Activated gamma-delta T cell treated with Interleukin-2 at 50 U/mL for 16 hours (primary cell): ENCODE measurements at places on chromosomes 12 and 14.
A peak's percentile ranks its signal among the peaks of the same experiment; 100 is the strongest.

- no peak for DNase-seq
These were observed 151.0 kb downstream of the SRGAP1 start for GRCh38 chr12:63995512-63995911.

DNA sequence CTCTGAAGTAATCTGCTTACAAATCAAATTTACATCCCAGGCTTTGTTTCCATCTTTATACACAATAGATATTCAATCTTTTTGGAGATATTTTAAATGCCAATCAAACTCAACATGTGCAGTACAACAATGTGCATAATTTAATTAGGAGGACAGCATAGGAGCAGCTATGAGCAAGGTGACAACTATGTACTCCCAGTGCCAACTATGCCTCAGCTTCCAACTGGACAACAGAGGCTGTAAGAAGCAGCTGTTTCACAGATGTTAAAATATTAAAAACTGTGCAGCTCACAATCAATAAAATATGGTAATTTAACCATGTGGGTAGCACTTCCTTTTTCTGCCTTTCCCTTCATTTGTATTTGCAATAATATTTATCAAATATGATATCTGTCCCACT is 99.9 kb downstream of the ST8SIA1 start:
- no peak for DNase-seq

DNA sequence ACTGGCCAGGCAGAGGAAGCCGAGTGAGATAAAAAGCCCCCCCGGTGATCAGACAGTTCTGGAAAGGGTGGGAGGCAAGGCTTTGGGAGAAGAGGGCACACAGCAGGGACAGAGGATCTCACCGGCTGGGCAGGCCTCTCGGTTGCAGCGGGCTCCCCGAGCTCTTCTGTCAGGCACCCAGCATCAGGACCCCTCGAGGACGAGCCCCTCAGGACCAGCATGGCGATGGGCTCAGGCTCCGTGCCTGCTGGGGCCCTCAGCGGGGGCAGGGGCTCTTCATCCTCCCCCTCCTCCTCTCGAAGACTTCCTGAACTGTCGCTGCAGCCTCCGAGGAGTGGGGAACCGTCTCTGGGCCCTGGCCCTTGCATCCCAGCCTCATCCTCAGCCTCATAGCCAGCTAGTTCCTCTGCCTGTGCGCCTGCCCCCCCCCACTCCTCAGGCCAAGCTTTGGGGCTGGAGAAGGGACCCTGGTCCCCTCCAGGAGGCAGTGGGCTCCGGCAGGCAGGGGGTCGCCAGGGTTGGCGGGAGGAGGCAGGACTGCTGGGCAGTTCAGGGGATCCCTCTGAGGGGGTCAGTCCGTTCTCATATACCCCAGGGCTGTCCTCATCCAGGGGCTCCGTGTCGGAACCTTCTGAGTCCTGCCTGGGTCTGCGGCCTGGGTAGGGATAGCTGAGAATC is 3.4 kb upstream of the AP1G2 start:
- DNase-seq = no peak

GRCh38 chr14:98375566-98375965 is 896.4 kb downstream of the BCL11B start:
- DNase-seq = no peak

DNA sequence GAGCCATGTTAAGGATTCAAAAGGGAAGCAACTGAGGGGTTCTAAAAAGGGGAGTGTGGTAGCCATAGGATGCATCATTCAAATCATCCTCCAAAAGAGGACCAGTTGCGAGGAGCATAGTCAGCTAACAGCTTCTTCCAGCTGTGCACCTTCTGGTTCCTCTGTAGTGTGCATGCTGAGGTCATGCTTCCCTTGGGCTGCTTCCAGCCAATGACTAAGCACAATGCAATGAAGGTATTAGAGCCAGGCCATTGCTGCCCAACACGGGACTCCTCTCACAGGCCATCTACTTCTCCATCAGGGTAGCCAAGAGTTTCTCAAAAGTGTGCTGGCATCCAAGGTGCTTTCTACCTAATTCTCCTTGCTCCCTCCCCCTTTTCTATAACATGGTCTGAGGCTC is 69.2 kb upstream of the ARID2 start:
- no peak for DNase-seq

- DNase-seq = peak; percentile 3
These were observed 58.2 kb downstream of the BEGAIN start for GRCh38 chr14:100528962-100529560.

DNA sequence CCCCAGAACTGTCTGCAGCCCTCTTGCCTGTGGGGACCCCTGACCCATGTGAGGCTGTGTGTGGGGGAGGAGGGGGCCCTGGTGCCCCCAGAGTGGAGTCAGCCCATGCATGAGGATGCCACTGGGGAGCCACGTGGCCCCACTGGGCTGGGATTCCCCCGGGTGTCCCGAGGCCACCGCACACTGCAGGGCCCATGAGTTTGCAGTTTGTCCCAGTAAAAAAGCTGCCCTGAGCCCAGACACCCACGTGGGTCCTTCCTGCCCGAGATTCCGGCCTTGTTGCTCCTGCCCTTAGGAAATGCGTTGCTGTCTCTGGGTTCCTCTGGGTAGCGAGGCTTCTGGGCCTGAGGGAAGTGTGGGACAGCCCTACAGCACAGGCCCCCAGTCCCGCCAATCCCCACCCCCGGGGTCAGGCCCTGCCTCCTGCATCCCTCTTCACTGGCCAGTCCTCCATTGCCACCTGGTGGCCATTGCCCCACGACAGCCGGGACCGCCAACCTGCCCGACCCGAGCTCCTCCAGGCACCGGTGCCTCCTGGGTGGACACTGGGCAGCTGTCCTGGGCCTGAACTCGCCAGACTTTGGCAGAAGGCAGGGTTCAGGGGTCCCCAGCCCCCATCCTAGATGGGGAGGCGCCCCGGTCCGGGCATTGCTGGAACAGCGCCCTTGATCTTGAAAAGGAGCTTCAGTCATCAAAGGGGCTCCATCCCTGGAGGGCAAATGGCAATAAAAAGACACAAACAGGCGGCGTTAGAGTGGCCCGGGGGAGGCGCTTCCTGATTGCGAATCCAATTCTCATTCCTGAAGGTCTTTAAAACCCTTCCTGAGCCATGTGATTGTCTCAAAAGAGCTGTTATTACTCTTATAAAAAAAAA is 15.6 kb upstream of the C14orf180 start:
- peak; percentile 65 for DNase-seq

GRCh38 chr14:64801800-64802199 is 77.9 kb downstream of the SPTB start:
- DNase-seq = no peak

DNA sequence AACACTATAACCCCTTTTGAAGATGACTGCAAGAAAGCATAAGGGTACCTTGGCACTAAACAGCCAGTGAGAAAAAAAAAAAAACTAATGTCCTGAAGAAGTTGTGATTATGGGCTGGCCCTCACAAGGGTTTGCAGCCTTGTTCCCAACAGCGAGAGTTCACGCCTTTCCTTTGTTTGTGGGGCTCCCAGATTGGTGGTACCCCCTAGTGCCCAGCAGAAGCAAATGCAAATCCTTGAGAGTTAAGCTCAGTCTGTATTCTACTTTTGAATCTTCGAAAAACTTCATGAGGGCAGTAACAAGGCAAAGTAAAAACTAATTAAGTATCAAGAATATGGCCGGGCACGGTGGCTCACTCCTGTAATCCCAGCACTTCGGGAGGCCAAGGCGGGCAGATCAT is 238.9 kb upstream of the LMO3 start:
- DNase-seq = no peak

GRCh38 chr12:80086025-80086424 is 13.3 kb upstream of the OTOGL start:
- DNase-seq = no peak

DNA sequence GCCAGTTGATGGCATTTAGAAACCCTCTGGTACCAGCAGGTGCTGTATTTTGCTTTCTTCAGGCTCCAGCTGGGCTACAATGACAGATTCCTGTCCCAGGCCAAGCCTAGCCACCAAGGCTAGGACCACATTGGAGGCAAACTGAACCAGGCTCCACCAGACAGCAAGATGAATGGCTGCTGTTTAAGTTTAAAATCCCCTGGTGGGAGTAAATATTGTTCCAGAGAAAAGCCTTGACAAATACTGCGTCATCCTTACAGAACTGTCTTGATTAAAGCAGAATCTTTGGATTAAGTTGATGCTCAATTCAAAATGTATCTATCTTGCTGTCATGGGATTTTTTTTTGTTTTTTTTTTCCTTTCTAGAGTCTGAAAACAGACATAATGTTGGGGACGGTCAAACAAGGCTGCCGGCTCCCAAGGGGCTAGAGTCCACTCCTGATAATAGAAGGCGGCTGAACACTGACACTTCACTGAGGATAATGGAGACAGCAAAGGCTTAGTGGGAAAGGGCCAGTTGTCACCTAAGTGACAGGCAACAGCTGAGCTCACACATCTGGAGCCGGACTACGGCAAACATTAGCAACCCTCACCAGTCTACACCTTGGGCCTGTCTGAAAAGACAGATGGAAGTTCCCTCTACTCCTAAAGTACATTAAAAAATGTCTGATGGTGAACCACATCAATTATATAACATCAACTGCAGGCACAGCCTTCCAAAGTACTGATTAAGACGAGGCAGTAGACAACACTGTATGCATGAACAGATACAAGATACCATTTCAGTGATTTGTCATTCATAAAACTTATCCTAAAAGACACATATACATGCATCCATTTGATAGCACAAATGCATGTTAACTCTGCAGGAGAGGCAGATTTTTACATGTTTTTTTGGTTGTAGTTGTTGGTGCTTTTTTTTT is 1.7 kb downstream of the PRICKLE1 start:
- DNase-seq = no peak

- DNase-seq = no peak
These were observed 362.2 kb downstream of the CACNA1C start for GRCh38 chr12:2414810-2415567.

DNA sequence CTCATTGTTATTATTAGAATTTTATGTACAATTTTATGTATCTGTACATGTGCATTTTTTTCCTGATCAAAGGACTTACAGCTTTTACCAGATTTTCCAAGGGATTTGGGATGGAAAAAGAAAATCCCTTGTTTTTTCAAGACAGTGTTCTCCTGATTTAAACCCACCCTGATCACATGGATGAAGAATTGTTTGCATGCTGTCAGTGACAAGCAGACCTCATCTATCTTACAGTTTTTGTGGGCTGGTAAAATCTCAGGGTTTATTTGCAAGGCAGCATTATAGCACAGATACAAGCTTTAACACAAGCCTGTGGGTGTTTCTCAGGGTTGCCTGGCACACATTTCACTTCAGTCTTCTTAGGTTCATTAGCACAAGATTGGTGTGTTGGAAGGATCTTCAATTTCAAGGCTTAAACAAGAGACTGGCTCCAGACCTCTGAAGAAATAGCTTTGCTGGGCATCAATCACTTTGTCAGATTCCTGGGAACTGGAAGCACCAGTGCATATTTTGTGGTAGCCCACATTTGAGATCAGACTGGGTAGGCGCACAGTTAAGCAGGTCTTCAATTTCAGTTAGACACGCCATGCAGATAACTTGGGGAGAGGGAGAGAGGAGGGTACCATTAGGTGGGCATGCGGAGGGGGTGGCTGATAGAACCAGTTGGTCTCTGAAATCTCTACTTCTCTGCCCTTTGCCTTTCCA is 118.0 kb downstream of the TBX5 start:
- no peak for DNase-seq

GRCh38 chr14:63848890-63849289 is 3.9 kb upstream of the SYNE2 start:
- DNase-seq = no peak

DNA sequence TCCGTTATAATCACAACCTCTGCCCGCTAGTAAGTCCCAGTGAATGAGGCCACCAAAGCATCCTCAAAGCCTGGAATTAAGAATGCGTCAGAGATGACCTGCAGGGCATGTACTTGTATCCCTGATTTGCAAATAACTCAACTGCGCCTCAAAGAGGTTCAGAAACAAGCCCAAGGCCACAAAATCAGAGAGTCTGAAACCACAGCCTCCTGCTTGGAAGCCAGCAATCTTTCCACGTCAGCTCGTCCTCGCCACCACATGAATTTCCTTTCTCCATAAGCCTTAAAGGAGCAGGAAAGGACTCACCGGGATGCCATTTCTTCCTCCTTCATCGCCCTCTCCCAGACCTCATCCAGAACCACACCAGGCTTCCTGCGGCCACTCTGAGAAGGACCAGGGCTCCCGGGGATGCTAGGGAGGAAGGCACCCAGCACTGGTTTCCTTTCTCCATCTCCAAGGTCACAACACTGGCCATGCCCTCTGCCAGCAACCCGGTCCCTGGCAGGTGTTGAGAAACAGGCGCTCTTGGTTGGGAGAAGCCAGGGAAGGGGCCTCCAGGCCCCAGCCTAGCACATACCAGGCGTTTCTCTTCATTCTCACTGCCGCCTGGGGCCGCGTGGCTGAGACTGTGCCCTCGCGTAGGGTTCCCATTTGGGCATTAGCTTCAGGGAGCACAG is 191.2 kb upstream of the DIO3 start:
- no peak for DNase-seq

GRCh38 chr12:75389706-75390105 is 1.2 kb upstream of the GLIPR1L2 start:
- DNase-seq = no peak

- no peak for DNase-seq
These were observed 154.5 kb downstream of the PHLDA1 start for GRCh38 chr12:75876832-75877762.

DNA sequence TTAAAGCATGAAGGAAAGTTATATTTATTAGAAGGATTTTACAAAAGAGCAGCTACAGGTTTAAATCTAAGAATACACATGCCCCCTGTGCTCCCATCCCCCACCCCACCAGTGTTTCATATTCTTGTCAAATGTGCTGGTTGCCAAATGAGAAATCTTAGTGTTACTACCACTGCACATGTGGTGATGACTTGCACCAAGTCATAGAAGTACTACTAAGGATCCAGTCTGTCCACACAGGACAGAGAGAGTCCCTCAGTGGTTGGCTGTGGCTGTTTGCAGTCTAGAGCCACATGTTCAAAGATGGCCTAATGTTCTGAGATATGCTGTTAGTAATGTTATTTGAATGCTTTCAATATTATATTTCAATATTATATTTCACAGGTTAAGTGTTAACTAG is 268.8 kb downstream of the ADAMTS20 start:
- DNase-seq = no peak

- DNase-seq = no peak
These were observed 67.7 kb upstream of the CD163 start for GRCh38 chr12:7571257-7571656.

- DNase-seq = no peak
These were observed 553.0 kb downstream of the RPS29 start for GRCh38 chr14:49033131-49033530.

DNA sequence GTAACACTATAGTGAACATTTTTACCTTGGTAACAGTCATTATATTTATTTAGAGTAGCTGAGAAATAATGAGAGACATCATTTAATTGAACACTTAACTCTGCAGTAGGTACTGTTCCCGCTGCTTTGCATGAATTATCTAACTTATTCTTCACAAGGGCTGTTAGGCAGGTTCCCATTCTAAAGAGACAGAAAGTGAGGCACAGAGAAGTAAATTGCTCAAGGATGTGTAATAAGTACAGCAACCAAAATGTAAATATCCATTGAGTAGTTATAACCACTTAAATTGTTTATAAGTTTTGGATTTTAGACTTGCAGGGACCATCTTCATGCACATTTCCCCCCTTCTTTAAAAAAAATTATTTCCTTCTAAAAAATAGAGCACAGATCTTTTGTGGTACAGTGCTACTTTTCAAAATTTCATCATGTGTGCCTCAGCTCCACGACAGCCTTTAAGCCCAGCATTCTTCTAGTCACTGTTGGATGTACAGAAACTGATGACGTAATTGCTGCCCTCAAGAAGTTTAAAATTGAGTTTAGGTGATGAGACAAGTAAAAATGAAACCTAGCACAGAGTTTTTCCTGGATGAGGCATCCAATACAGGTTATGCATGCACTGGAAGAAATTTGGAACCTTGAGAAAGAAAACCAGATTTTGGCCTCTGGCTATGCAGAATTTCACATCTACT is 6.0 kb upstream of the MANSC4 start:
- DNase-seq = no peak

GRCh38 chr14:36662258-36662542 is 540 bp downstream of the PAX9 start:
- DNase-seq = no peak
